ENCODE measurements at places on chromosomes 2 and 18.

DNA sequence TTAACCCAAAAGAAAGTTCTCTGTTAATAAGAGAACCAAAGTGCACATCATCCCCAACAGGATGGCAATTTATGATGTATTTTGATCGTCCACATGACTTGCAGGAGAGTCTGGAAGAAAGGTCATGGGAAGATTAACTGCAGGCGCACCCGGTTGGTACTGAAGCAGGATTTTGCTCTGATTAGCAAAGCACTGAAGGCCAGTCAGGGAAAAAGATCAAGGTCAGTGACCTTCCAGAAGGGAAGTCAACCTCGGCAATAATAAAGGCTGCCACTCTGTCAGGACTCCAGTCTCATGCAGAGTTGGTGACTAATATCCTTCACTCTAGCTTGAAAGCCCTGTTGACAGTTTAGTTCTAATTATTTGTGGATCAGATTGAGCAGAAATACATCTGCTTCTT lies 432.7 kb upstream of the RAB12 start:
- DNase-seq, result no peak

- peak; percentile 13 for DNase-seq
Observed at GRCh38 chr2:4674007-4674406, 970.6 kb downstream of the DCDC2C start.

- DNase-seq, result no peak
Observed at GRCh38 chr2:119224391-119225104, 914 bp downstream of the STEAP3 start.

- DNase-seq, result no peak
Observed at GRCh38 chr2:168758970-168759820, 43.2 kb upstream of the NOSTRIN start.

DNA sequence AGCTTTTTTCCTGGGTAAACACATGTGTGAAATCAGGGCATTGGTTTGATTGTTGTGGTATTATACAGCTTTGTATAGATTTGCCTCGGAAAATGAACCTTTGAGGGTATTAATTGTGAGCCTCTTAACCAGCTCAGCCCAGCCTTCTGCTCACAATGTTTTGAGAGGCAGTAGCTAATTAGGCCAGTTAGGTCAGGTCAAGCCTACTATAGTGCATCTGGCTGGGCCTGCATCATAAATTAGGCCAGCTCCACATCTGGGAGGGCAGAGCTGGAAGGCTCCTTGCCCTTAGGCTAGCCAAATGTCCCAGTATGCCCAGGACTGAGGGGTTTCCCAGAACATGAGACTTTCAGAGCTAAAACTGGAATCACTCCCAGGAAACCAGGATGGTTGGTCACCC lies 43.0 kb downstream of the LRATD1 start:
- DNase-seq, result no peak

- DNase-seq, result no peak
Observed at GRCh38 chr2:148021886-148022285, 995 bp downstream of the MBD5 start.

- no peak for DNase-seq
Observed at GRCh38 chr2:149562324-149562723, 25.3 kb downstream of the MMADHC start.

GRCh38 chr2:52976143-52976949 lies 791.3 kb upstream of the CHAC2 start:
- DNase-seq, result no peak

GRCh38 chr18:43534511-43534910 lies 257.2 kb upstream of the SYT4 start:
- DNase-seq, result no peak

DNA sequence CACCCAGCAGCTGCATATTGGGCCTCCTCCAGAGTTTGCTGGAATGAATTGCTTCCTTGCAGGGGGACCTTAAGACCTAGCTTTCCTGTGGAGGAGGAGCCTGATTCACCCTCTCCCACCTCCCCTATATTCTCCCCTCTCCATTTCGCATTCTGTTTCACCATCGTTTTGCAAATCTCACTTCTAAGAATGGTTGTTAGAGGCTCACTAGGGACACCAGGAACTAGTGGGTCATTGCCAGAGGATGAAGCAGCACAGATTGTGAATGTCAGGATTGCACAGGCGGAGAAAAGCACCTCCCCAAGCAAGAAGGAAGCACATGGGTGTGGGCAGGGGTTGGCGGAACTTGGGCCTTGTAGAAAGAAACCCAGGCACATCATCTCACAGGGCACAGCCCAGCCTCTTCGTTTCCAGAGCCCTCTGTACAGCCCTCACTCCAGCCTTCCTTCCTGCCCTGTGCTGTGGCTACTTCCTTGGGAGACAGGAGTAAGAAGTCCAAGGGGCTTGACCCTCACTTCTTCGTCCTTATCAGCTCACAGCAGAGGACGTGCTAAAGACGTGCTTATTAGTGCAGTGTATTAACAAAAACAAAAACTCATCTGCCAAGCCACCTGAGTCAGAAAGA lies 63.4 kb downstream of the TACR1 start:
- no peak for DNase-seq

GRCh38 chr2:209383212-209383611 lies 40.6 kb upstream of the MAP2 start:
- no peak for DNase-seq

- DNase-seq, result no peak
Observed at GRCh38 chr18:9209279-9209678, 72.7 kb downstream of the ANKRD12 start.

DNA sequence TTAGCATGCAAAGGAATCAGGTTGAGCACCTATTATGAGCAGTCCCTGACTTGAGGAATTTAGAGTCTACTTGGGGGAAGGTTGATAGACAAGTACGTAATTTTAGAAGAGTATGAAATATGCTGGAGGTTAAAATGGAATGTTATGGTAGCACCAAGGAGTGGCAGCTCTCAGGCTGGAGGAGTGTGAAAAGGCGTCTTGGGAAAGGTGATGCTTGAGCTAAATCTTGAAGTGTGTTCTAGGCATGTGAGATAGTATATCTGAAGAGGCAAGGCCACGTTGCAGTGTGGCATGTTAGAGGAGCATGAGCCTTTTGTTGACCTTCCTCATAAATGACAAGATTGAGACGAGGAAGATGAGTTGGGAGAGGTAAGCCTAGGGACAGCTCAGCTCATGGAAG lies 39.3 kb downstream of the ADAM23 start:
- no peak for DNase-seq

DNA sequence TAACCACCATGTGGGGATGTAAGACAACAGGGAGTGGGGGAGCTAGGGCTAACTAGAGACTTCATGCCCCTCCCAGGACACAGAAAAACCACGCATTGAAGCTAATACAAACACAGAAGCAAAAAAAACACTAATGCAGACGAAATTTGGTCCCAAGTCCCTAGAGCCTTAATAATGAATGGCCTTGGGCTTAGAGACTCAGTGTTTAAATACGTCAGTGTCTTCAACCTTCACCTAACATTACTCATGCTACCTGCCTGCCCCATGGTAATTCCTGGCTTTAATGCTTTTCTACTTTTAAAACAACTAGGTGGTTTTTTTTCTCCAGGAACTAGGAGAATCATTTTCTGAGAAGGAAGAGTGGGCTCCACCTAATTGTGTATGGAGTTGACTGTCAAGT lies 64.1 kb upstream of the ITSN2 start:
- DNase-seq, result no peak
